ENCODE measurements at places on chromosomes 16 and 17.

DNA sequence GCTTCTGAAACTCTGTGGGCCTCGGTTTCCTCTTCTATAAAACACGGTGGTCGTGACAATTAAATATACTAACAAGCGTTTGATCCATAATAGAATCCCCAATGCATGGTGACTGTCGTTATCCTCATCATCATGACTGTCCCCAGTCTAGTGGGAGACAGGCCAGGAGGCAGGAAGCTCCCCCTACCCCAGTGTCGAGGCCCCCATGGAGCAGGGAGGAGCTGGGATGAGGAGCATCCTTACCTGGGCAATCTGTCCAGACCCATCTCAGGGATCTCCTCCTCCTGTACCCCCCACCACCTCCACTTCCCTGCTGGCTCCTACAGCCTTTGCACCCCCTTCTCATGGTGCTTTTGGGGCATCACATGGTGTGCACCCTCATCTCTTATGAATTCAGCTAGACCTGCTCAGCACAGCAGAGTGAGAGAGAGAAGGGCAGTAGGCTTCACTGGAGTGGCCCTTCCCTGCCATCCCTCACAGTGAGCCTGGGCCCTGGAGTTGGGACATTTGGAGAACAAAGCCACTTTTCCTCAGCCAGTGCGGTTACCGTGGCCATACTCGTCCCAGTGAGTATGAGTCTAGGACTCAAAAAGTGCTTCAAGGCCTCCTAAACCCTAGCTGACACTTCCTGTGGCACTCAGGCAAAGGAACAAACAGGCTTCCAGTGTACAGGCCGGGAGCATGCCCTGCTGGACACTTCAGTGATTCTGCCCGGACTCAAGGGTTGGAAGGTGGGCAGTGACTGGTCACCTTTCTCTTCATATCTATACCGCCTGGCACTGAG lies 148.6 kb downstream of the CLEC16A start:
- no peak for DNase-seq

- DNase-seq = peak; percentile 2
Measured at GRCh38 chr16:27293343-27293742, 20.4 kb upstream of the IL4R start.

DNA sequence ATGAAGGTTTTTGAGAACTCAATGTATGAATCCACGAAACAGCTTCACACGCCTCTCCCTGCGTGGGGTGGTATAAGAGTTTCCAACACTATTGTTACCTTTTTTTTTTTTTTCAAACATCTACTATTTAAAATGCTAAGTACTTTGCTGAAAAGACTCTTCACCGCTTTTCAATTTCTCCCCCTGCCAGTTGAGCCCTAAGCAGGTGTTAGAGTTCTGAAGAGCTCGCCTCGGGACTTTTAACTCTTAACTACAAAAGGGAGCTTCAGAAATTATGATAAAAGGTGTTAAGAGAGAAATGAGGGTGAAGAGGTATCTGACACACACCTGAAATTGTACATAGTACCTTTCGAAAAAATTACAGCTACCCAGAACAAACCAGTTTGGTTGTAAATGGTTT lies 20.9 kb upstream of the PSMD7 start:
- no peak for DNase-seq

DNA sequence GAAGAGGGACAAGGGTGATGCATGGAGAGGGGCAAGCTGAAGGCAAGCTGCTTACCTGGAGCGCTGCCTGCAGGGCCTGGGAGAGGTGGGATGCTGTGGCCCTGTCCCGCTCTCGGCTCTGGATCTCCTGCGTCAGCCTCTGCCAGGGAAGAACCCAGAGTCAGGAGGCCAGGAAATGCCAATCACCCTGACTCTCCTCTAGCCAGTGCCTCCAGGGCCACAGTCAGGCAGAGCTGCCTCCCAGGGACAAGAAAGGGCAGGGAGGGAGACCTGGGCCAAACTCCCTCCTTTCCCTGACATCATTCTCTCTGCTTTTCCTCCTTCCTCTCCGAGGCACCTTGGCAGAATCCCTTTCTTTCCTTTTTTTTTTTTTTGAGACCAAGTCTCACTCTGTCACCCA lies 11.3 kb downstream of the CDK3 start:
- no peak for DNase-seq

DNA sequence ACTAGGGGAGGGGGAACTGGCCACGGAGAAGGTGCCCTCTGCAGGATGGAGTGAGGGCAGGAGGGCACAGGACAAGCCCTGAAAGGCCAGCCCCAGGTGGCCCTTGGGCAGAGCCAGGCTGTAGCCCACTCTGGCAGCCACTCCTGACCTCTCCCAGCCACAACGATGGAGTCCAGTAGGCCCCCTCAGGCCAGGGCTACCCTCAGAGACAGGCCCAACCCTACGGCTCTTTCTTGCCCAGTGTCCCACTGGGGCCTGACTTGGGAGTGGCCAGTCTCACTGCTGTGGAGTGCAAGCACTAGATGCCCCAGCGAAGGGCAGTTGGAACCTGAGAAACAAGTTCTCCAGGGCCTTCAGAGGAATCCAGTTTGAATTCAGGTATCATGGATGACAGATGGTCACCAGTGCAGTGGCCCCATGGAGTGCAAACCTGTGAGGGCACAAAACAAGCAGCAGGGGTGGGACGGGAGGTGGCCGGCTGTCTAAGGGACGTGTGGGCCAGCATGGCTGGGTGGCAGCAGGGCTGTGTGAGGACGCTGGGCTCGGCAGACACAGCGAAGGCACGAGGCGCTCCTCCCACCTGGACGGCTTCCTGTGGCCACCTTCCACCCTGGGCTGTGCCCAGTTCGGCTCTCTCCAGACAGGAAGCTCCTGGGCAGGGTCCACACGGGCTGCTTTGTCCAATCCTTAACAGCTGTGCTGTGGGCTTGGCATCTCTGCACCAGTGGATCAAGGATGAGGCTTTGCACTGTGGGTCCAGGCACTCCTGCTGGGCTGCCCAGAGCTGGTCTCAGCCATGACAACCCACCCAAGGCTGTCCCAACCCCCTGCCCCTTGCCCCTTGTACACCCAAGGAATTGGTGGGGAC lies 72.1 kb downstream of the AMFR start:
- DNase-seq = peak; percentile 44

GRCh38 chr16:19555186-19555937 lies at the start of gene VPS35L:
VPS35L (plus strand) TSS chr16:19555703; CDS start chr16:19555730, 27 bp downstream.
- peak; percentile 97 for DNase-seq

- DNase-seq = peak; percentile 59
Measured at GRCh38 chr17:38898812-38899348, 26.5 kb upstream of the LASP1NB start.

DNA sequence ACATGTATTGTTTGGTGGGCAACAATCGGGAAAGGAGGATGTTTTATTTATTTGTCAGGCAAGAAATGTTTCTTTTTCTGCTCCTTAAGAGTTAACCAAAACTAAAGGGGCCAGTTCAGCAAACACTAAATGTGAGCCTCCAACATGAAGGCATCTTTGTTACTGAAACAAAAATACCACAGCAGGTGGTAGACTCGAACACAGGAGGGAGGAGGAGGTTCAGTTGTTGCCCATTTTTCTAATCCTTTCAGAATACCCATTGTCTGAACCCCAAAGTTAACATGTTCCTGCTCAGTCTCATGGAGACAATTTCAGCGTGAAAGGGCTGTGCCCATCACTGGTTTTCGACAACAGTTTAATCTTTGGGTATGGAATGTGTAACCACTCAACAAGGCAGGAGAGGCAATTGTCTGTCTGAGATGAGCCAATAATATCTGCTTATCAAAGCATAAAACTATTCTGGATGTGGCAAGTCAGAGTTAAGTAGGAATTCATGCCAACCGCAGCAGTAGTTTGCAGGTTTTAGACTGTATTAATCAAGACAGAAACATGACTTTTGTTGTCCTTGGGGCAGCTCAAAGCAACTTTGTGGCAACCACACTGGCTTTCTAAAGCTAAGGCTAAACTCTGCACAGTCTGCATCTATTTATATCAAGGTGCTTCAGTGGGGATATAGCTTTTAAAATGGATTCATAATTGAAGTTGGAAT lies 211.7 kb downstream of the FTO start:
- no peak for DNase-seq

- no peak for DNase-seq
Measured at GRCh38 chr17:37092701-37093100, 143.9 kb downstream of the AATF start.

- DNase-seq = no peak
Measured at GRCh38 chr16:30637944-30638343, 12.8 kb upstream of the PRR14 start.

All from right lobe of liver (tissue), 6 donors.